ENCODE measurements at places on chromosomes 7 and 10.

DNA sequence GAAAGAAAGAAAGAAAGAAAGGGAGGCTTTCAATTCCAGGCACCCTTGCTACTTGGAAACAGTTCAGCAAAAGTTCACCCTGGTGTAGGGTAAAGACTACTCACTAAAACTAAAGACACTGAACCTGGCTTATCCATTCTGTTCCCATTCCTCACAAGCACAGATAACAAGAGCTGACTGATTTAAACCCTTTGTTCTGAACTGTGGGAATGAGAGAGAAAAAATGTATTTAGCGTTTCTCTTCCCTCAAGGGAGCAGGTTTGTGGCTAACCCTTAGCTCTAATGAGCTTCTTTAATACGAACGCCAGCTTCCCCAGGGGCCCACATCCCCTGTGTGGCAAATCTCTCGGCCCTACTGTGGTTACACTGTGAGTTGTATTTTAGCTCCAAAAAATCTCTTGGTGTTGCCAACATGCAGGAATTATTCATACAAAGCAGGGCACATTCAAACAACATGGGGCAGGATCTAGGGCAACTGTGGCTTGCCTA lies 23.3 kb downstream of the PRTFDC1 start:
- no peak for DNase-seq

- DNase-seq: no peak
Measured at GRCh38 chr7:141664450-141664849, 37.5 kb downstream of the DENND11 start.

GRCh38 chr10:119497243-119497642 lies 45.3 kb downstream of the RGS10 start:
- no peak for DNase-seq

DNA sequence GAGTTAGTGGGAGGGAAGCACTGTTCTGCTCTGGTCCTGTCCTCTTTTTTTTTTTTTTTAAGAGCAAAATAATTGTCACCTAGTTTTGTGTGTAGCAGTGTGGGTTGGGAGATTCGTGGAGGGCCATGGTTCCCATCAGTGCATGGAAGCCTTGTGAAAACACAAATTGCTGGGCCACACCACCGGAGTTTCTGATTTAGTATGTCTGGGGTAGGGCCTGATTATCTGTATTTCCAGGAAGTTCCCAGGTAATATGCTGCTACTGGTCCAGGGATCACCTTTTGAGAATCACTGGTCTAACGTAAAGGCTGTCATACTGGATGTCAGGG lies 191.3 kb downstream of the GATA3 start:
- no peak for DNase-seq

DNA sequence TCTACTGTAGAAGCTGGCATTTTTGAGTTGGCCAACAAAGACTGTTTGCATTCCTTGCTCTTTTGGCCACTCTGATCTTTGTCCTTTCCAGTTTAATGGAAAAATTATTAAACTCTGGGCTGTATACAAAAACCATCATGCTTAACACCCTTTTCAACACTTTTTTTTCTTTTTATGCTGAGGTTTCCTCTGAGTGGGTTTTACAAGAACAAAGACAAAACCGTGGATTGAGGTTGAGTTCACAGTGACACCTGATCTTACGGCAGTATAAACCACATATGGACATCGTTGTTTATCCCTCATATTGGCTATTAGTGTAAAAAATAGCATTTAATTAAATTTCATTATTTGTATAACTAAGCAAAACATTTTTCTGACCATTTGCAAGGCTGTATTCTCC lies 21.8 kb downstream of the MGAM start:
- DNase-seq: no peak

- DNase-seq: no peak
Measured at GRCh38 chr7:92837000-92837749, 802 bp upstream of the CDK6 start.

- DNase-seq: no peak
Measured at GRCh38 chr7:149197675-149198074, 2.3 kb downstream of the ZNF282 start.

DNA sequence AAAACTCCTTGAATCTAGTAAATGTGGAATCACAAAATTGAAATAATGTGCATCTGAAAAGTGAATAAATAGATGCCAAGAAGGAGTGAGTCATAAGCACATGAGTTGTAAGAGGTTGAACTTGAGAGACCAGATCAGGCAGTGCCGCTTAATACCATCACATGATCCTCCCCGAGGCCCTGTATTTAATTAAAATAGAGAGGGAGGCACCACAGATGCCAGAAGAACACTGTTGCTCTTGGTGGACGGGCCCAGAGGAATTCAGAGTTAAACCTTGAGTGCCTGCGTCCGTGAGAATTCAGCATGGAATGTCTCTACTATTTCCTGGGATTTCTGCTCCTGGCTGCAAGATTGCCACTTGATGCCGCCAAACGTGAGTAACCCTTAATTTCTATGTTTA lies at the start of gene GPNMB:
GPNMB (plus strand) TSS at position 221 of the 400 bp plus-strand sequence; CDS start at position 304, 83 bp downstream.
- DNase-seq: peak; percentile 38

GRCh38 chr7:94183891-94184290 lies 179.7 kb upstream of the BET1 start:
- no peak for DNase-seq

- no peak for DNase-seq
Measured at GRCh38 chr7:25952261-25953057, 199.5 kb upstream of the NFE2L3 start.

DNA sequence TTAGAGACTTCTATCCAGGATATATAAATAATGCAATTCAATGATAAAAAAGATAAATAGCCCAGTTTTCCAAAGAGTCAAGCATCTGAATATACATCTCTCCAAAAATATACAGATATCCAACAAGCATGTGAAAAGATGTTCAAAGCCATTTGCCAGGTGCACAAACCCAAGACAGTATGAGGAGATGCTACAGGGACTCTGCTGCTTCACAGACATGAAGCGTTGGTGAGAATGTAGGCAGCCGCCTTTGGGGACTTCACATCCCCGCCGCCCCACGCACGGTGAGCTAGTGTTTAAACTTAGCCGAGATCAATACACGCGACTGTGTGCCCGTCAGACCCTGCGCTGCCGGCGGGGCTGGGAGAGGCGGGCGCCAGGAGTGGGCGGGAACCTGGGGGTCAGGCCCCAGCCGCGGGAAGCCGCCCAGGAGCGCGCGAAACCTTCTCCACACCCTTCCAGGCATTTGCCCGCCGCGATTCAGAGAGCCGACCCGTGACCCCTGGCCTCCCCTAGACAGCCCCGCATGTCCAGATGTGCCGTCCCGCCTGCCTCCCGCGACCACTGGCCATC lies 927 bp upstream of the ALOX5 start:
- no peak for DNase-seq

DNA sequence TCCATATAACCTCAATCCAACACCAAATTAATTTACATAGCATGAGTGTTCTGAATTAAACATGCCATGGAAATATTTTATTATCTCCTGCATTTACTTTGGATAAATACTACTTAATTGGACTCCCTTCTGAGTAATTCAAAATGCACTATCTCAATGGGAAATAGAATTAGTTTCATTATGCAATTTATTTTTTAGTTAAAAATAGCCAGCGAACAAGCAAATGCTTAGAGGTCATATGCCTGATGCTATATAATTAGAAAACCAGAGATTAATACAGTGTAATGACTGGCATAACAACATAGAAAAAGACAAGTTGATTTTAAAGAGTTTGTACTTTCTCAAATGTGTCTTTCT lies 161.0 kb upstream of the LAMB4 start:
- no peak for DNase-seq

GRCh38 chr10:123858077-123858681 lies 33.4 kb downstream of the CPXM2 start:
- no peak for DNase-seq

- DNase-seq: no peak
Measured at GRCh38 chr10:21150166-21150565, 253.1 kb upstream of the NEBL start.

DNA sequence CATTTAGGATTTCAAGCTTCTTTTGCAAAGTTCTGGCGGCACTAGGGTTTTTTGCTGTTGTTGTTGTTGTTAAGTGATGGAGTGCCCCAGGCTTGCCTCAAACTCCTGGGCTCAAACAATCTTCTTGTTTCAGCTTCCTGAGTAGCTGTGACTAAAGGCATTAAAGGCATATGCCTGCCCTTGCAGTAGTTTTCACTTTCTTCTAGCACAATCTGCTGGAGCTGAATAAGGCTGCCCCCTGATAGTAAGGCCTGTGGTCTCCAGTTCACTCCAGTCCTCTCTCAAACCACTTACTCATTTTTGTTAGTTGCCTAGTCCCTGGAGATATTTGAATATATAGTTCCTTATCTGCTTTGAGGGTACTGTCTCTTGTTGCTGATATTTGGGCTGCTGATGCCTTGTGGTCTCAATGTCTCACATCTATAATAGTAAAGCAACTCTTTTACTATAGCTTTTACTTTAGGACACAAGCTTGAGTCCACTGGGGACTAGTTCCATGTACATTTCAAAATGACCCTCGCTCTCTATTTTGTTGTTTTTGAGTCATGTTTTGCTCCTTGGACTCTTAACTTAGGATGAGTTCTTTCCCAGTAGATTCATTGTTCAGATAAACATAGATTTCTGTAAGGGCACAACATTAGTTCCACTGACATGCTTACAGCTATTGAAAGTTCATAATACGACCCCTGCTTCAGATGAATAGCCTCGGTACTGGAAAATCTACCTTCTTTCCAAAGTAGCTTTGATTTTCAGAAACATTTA lies 25.5 kb downstream of the PHF14 start:
- no peak for DNase-seq

GRCh38 chr7:98040626-98041360 lies 50.8 kb upstream of the OCM2 start:
- DNase-seq: no peak

DNA sequence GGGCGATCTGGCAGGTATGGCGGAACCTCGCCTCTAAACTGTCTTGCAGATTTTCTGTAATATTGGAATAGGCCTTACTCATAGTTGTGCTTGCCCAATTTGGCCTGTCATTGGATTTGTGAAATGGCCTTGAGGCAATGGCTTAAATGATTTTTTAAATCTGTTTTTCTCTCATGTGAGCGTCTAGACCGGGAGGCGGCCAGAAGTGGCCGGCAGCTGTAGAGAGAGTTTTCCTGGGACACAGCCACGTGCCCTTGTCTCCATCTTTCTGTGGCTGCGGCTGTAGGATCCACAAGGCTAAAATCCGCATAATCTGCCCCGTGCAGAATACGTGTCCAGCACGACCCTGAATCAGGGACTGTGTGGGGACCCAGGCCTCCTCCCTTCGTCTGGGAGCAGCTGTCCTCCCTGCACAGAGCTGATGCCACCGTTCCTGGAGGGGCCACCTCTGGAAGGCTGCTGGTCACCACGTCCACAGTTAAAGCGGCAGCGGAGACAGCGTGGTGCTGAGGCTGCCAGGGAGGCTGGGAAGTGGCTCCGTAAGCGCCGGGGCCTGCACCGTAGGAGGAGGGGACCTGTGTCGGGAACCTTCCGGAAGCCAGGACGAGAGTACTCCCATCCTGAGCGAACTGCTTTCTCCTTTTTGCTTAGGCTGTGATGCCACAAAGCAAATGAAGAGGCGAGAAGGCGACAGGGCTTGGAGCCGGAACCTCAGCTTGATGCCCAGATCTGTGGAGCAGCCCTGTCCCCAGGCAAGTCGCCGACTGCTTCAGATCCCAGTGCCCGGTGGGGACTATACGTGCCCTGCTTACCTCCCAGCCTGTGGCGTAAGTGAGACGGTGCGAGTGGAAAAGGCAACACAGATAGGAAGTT lies 99.8 kb downstream of the DYNC2I1 start:
- DNase-seq: no peak

GRCh38 chr10:102796407-102797176 lies 40.6 kb downstream of the CYP17A1 start:
- DNase-seq: no peak

DNA sequence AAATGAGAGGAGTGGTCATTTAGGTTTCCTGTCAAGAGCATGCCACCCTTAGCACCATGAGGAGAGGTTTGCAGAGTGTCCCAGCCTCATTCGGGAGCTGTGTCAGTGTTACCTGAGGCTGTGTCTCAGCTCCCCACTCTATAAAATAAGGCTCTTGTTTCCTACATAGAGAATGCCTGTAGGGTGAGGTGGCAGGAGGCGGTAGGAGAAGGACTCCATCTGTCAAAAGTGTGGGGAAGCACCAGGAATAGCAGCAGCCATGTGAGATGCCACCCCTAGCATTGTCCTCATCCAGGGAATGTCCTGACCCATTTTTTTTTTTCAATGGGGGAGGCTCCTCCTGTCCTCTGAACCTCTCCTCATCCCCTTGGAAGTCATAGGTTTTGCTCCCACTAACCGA lies 451.2 kb downstream of the PLXNA4 start:
- DNase-seq: no peak

DNA sequence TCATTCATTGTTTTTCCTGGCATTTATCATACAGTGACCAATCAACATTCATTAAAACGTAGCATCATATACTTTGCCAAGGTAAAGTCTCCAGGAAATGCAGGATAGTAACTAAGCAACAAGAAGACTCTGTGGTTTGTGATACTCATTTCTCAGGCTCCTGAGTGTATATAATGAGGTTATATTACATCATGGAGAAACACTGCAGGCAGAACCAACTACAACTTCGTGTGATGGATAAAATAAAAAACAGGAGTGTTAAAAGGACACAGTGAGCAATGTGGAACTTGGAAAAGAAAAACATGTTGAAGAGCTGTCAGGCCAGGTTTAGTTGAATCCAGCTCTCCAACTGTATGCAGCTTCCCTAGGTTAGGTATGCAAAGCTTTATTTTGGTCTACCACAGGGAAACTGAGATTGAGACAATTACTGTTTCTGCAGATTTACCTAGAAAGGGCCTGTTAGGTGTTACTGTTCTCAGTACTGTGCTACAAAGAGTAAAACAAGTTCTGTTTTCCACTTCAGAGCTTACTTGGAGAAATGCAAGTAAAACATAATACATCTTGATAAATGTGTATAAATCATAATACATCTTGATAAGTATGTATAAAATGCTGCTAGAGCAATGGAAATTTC lies 7.8 kb upstream of the CCNY start:
- DNase-seq: no peak

GRCh38 chr7:155489158-155489840 lies 31.4 kb downstream of the EN2 start:
- no peak for DNase-seq

DNA sequence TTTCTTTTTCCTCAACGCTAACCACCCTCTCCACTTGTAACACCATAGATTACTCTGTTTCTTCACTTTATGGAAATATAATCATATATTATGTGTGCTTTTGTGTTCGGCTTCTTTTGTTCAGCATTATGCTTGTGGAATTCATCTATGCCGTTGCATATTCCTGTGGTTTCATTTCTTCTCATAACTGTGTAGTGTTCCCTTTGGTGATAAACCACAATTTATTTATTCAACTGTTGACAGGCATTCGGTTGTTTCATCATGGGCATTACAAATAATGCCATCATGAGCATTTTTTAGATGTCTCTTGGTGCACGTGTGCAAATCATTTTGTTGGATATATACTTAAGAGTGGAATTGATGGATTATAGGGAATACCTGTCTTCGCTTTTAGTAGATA lies 12.1 kb downstream of the AVL9 start:
- no peak for DNase-seq
